ENCODE measurements at places on chromosomes 16 and 17.

DNA sequence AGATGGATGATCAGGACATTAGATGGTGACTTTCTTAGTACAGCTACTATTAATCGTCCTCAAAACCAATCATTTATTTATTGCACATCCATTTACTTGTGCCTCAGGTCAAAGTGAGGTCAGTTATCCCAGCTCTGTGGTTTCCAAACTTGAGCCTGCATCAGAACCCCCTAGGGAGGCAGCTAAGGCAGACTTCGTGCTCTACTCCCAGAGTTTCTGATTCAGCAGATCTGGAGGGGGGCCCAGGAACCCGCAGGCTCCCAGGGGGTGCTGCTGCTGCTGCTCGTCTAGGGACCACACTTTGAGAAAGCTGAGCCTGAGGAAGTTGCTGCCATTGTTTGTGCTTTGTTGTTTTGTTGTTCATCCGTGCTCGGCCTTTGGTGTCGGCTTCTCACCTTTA, 44.0 kb upstream of the CLEC18B start:
- DNase-seq, result no peak

DNA sequence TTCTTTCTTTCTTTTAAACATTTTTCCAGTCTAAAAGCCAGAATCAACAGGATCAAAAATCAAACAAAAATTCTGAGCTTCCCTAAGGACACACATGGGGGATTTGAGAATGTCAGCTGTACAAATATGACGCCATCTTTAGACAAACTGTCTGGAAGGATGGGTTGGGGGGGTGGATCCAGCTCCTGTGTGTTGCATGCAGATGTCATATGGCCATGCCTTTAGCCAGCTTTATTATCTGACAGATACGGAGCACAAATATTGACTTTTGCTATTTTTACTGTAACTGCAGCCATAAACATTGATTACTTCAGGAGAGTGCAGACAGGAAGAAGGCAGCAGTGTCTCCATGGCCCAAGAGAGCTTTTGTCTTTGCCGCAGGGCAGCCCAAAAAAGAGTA, 279.4 kb upstream of the ELAC2 start:
- no peak for DNase-seq

DNA sequence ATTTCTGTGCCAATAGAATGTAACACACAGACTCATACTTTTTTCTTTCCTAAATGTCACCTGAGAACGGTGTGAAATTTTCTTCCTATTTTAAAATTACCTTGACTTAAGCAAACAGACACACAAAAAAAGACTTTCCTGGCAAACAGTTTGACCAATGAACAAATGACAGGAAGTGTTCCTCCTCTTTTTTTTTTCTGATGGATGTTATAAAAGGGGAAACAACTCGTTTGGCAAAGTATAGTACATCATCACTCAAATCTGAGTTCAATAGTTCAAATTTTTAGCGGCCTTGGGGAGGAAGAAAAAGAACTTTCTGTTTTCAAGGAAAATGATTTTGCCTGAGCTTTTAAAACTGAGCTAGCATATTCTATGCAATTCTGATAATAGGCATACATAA, 19.8 kb downstream of the HS3ST3A1 start:
- DNase-seq, result no peak

DNA sequence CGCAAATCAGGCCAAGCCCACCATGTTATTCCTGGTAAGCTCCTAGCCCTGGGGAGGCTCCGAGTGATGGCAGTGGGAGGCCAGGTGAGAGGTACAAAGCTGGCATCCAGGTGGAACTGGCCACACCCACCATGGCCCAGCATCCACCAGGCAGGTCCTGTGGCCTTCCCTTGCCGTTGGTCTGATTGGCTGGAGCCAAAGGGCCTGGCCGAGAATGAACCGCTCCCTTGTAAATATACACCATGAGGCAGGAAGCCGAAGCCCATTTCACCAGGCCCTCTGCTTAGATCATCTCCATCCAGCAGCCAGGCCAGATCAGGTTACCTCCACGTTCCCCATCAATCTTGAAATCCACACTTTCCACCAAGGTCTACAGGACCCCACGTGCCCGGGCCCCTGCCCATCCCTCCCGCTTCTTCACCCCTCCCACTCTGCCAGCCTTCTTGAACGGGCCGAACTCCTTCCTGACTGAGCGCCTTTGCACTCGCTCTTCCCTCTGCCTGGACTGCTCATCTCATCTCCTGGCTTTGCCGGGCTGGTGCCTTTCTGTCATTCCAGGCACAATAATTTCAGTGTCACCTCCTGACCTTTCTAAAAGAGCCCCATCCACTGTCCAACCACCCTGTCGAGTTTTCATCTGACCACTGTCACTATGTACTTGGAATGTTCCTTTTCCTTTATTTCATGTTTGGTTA, 5.8 kb downstream of the SOCS1 start:
- no peak for DNase-seq

GRCh38 chr17:76597156-76598003, 11.7 kb upstream of the ST6GALNAC2 start:
- DNase-seq, result no peak

DNA sequence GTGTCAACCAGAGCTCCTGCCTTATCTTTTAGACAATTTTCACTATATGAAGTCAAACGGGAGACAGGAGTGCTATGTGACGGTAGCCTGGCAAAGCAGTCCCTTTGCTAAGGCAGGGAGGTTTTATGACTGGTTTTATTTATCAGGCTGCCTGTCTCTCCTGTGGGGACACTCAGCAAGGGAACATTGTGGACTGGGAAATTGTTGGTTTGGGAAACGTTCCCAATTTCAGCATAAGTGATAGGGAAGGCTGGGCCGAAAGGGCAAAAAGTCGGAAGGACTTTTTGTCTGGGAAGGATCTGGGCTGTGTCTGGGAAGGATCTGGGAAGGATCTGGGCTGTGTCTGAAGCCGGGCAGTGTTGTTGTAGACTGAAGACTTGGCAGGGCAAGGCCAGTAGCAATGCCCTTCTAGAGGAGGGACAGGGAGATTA, 211.2 kb downstream of the PARN start:
- no peak for DNase-seq

GRCh38 chr17:751269-752001, 629 bp downstream of the GEMIN4 start:
- no peak for DNase-seq

All from H1 (cell line).